Activated B cell treated with CpG ODN at 0.5 μM for 24 hours (primary cell): ENCODE measurements at places on chromosomes 1 and 21. TPM values are rescaled to one million over a fixed set of nuclear protein-coding genes. Genes with fewer than 3 reads are reported as not detected.

DNA sequence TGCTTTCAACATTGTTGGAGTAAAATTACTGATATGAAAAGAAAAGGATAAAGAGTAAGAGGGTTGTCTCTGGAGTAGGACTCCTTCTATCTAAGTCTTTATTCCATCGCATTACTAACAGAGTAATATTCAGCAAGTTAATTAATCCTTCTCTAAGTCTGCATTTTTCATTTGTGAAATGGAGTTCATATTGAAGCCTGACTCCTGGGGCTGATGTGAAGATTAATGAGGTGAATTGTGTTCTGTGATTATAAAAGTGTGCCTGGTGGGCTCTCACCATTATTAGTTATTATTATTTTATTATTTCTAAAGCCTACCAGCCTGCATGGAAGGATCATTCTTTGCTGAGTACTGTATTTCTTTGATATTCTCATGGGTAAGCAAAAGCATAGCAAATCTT is 1096.7 kb downstream of the KCNT2 start:
- DNase-seq, result no peak

- no peak for DNase-seq
These were observed 483.7 kb downstream of the CAMTA1 start for GRCh38 chr1:7268983-7269382.

- DNase-seq, result no peak
These were observed 187.2 kb upstream of the PTGFR start for GRCh38 chr1:78303620-78304019.

DNA sequence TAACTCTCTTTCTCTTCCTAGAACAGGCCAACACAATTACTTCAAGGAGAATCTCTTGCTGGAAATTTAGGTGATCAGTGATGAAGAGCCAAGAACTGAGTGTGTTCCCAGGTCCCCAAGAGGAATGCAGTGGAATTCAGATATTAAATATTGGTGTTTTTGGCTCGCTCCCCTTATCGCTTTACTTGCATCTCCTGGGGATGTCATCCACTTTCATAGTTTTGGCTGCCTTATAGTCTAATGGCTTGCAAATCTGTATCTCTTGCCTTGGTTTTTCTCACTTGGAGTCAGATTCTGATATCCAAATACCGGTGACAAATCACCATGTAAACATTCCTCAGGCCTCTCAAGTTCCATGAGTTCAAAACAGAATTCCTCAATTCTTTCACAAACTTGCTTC is 151.0 kb upstream of the C1orf87 start:
- no peak for DNase-seq

DNA sequence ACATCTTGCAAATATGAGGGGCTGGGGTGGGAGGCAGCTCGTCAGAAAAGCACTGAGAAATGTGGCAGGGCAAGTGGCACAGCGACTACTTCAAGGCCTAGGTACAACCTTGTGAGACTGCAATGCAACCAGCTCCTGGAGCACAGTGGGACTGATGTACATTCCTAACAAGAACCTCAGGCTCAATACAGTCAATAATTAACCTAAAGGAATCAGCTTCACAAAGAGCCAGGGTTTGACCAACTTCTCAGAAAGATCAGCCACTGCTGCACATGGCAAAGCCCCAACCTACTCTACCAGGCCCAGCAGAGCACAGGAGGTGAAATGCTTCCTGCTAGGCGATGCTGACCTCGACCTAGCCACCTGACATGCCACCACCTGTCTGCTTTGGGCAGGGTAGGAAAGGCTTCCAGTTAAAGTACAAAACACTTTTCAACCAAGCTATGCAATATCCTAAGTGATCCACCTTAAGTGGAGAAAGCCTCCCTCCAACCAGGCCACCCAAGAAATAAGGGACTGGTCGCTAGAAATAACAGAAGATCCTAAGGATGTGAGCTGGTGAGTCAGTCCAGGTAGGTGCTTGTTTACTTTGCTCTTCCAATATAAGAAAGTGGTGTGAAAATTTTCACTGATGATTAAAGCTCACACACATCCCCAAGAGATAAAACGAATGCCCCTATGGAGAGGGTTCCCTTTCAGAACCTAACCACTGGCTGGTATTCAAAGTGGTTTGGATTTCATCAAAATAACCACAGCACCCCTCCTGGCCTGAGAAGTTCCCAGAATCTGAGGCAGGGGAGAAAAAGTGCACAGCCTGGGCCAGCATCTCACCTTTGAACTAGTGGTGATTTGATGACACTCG is 2.1 kb downstream of the RIPK4 start:
- DNase-seq, result no peak

DNA sequence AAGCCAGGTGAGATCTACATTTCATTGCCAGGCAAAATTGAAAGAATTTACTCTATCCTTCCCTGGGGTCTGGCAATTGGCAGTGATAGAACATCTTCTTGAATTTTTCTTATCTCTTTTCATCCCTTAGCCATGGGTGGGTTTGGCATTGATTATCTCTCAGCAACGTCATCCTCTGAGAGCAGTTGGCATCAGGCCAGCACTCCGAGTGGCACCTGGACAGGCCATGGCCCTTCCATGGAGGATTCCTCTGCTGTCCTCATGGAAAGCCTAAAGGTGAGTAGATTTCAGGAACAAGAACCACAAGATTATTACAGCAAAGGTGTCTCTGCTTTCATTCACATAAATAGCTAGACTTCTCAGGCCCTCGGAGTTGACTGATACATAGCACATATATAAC is 39.3 kb downstream of the NCF2 start:
- DNase-seq, result no peak

GRCh38 chr1:15627343-15627988 is 10.2 kb downstream of the DDI2 start:
- DNase-seq, result no peak

DNA sequence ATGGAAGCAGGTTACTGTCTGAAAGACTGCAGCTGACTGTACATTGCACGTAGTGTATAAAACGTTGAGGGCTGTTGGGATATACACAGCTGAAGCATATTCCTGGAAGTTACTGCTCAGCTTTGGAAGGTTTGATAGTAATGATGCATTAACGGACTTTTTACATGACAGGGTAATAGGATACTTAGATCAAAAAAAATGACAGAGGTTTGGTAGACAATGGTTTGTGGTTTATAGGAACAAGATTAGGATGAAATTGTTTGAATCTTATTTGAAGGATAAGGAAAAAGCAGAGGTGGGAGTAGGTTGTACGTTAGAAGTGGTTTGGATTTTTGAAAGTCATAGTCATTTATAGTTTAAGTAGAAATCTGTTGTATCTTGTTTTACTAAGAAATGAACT is 33.0 kb downstream of the ADGRL2 start:
- DNase-seq, result no peak

DNA sequence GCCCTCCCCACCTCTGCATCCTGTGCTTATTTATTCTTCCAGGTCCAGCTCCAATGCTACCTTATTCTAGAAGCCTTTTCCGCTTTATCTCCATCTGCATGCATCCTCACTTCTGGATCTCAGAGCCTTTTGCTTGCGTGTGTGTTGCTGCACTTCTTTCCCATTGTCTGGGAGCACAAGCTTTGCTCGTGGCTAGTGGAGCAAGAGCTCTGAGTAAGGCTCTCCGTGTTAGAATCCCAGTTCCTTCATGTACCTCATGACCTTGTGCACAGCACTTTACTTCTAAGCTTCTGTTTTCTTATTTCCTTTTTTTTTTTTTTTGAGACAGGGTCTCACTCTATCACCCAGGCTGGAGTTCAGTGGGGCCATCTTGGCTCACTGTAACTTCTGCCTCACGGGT is 140.0 kb upstream of the POU3F1 start:
- DNase-seq, result no peak

DNA sequence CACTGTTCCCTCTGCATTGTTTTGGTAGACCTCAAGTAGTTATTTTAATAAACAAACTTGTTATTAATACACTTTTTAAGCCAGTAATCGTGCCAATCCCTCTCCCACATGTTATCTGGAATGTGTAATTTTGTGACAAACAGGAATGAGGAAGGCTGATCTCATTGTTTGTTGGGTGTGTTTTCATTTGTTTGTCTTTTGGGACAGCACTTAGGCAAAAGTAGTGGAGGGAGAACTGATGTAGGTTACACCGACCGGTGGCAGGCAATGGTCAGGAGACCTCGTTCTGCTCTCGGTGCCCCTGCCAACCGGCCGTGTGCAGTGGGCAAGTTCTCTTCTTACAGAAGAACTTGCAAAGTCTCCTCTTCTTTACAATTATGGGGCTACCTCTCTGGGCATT is 99.8 kb downstream of the HUNK start:
- no peak for DNase-seq

GRCh38 chr1:59179673-59180072 is 117.2 kb upstream of the FGGY start:
- no peak for DNase-seq

GRCh38 chr1:175690298-175690697 is 53.1 kb downstream of the TNR start:
- no peak for DNase-seq

DNA sequence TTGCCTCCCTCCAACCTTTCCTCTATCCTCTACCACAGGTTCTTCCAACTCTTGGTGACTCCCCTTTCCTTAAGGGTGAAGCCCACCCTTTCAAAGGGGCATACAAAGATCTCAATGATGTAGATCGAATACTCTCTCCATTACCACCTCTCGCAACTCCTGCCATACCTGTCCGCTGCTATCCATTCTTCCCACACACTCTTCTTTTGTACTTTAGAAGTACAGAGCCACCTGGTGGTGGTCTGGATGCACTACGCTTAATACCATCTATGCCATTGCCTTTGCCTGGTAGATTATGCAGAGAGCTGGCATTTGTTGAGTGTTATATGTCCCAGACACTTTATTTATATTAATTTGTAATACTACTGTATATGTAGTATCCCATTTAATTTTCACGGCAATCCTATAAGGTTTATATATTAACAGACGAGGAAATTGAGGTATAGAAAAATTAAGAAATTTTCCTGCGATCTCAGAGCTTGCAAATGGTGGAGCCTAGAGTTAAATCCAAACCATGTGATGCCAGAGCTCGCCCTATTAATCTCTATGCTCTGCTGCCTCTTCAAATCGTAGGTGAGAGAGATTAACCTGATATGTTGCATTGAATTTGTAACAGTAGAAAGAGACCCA is 22.9 kb downstream of the TSHB start:
- DNase-seq, result no peak

GRCh38 chr1:41005876-41006275 is 15.6 kb downstream of the SLFNL1 start:
- no peak for DNase-seq

- DNase-seq, result no peak
These were observed 26.1 kb upstream of the GJA5 start for GRCh38 chr1:147786536-147786935.

- DNase-seq, result no peak
These were observed 824 bp upstream of the KRTAP21-3 start for GRCh38 chr21:30719401-30719800.

GRCh38 chr1:214842856-214843255 is 239.7 kb upstream of the KCNK2 start:
- DNase-seq, result no peak

DNA sequence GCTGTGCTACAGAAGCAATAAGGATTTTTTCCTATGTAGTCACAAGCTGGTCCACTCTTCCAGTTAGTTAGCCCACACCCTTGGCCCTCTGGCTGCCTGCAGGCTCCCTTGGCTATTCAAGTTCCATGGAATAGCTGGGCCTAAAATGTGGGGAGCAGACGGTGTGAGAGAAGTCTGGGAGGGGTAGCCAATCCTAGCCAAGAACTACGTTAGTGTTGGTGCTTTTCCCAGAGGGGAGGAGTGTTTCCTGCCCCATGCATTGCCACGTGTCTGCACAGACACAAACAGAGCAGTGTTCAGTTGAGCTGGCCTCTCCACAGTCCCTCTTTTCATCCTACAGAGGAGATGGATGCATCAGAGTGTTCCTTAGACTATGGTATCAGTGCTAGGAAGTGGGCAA is 59.0 kb upstream of the IPO9 start:
- no peak for DNase-seq

GRCh38 chr1:65986146-65986545 is 193.5 kb downstream of the PDE4B start:
- no peak for DNase-seq

- no peak for DNase-seq
These were observed 74.6 kb downstream of the RGL1 start for GRCh38 chr1:183879494-183879893.

DNA sequence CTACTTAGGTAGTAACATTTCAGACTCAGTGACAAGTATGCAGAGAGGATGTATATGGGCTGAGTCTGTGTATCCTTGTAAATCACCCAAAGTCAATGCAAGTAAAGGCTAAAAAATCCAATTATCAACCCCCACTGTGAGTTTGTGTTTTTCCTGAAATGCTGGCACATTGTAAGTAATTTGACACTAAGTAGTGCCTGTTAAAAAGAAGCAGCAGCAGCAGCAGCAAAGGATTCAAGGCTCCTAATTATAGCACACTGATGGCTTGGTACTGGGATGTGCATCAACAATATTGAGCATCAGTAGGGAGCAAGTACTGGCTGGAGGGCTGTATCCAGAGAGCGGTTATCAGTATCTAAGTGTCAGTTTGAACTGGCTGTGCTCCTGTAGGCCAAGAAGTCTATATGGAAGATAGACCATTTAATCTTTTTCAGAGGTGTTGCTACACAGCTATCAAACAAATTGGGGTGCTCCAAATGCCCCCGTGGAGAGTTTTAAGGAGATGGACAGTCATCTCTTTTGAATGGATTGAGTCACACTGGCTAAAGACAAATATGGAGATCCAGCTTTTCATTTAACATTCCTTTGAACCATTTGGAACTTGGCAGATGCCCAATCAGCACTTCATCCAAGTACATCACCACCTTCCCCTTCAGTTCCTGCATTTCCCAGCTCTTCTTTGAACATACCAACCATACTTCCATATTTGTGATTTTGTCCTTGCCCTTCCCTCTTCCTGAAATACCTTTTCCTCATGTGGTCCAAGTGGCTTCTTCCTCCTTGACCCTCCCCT is 241.2 kb upstream of the ST6GALNAC5 start:
- DNase-seq, result no peak

DNA sequence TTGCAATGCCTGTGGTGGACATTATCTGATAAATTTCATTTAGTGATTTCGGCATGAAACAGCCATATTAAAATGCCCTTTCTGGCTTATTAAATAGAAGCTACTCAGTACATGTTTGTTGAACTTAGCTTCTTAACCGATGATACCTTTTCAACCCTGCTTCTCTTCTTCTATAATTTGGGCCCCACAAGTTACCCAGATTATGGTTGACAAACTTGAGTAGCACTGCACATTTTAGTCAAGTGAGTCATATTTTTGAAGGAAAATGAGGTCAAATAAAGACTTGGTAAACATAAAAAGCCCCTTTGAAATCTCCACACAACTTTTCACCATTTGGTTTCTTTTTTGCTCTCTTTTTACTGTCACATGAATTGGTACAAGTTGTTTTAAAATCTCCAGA is 33.8 kb downstream of the GIPC2 start:
- DNase-seq, result no peak

- DNase-seq, result no peak
These were observed 13.4 kb upstream of the HMCN1 start for GRCh38 chr1:185720633-185721272.

- DNase-seq, result no peak
These were observed 197.7 kb downstream of the CTH start for GRCh38 chr1:70608815-70609214.

The ADORA3 gene
- not detected in 2 replicates for total RNA-seq

The SH2D5 gene
- total RNA-seq, result 0.69 and 0.89 TPM in 2 replicates

The NFASC gene
- total RNA-seq, result 0.07 TPM in 1 of 2 replicates, not detected in the other

The CNN3 gene
- 6.2 and 11.8 TPM in 2 replicates for total RNA-seq

The CLCA4 gene
- not detected in 2 replicates for total RNA-seq

The C1orf115 gene
- total RNA-seq, result 19.6 and 20.0 TPM in 2 replicates

The PTGER3 gene
- total RNA-seq, result 0.22 TPM in 1 of 2 replicates, not detected in the other

The IQGAP3 gene
- total RNA-seq, result 0.22 and 0.29 TPM in 2 replicates
